ENCODE measurements at places on chromosomes 2 and 18.

- DNase-seq, result no peak
Measured at GRCh38 chr18:64929036-64929435, 780.1 kb upstream of the LINC00305 start.

DNA sequence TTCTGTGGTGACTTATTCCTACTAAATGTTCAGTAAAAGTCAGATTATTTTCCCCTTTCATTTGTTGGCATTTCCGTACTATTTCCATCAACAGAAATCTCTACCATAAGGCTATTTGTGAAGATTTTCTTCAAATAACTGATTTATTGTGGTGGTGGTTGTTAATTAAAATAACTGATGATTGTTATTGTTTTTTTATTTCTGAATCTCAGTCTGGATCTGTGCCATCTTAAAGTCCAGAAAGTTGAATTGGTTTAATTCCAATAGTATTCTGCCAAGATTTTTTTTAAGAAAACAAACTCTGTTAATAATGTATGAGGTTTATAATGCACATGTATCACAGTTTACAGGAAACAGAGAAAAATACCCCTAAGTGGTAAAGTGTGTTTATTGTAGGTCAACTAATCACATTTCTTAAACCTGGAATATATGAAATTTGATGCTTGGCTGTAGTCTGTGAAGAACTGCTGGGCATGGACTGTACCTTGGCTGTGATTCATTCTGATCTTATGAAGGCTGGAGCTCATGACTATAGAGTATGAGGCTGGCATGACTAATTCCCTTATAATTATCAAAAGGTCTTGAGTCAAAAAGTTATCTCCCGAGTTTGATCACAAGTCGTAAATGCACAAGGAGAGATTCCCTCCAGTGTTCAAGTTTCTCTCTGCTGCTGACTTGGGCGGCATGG is 134.2 kb upstream of the RND3 start:
- DNase-seq, result no peak

- DNase-seq, result no peak
Measured at GRCh38 chr2:46980786-46981573, 65.4 kb upstream of the MCFD2 start.

DNA sequence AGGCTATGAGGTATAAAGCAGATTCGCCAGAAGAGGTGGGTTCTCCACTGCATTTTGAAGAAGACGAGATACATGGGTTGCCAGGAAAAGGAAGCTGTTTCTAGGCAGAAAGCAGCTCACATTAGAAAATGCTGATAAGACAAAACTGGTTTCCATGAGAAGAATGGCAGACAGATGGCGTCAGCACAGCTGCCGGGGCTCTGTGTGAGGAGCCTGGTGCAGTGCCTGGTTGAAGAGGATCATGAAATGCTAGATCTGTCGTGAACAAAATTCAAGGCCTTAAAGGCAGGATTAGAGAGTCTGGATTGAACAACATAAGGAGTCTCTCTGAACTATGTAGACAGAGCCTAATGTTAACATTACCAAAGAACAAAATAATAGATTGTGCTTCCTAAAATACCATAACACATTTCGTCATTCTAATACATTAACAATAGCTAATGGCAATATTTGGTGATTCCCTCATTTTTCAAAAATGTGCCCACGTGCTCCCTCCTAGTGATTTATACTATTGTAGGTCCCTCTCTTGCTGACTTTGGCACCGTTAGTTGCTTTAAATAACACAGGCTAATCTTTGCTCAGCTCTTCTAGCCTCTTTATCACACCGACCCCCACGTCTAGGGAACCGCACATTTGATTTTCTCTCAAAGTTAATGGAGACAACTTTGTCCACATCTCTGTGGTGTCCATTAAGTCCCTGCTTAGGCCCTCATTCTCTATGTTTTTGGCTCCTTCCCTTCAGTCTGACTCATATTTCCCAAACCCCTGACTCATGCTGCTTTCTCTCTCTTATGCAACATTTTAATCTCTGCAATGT is 38.2 kb downstream of the EFEMP1 start:
- DNase-seq, result no peak

DNA sequence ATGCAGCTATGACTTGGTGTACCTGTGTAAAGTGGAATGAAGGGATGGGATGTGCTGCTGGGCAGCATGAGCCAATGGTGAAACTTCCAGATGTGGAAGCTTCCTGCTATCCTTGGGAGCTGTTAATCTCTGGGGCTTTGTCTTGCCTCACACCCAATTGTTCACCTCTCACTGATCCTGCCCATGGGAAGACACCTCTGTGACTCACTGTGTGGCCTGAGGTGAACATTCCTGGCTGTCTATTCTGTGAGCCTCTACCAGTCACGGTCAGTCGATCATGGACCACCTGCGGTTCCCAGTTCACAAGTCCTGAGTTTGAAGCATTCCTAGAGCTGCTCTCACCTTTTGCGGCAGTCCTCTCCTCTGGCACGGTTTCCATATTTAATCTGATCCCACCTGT is 12.1 kb downstream of the NEURL3 start:
- no peak for DNase-seq

GRCh38 chr2:153307223-153307622 is 171.3 kb downstream of the RPRM start:
- DNase-seq, result no peak

- no peak for DNase-seq
Measured at GRCh38 chr18:44715842-44716241, 35.2 kb downstream of the SETBP1 start.

DNA sequence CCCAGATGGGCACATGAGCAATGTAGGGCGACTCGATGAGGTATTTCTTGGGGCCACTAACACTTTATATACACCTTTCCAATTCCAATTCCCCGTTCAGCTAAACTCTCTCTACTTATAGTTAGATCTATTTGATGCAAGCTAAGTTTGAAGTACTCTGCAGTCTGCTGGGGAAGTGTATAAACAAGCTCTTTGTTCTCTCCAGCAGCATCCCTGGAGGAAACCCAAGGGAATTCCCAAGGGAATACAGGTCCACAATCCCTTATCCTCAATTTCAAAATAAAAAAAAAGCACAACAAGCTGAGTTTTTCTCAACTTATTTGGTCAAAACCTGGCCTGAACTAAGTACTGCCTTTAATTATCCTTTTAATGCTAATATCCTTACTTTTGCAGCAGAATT is 433.3 kb downstream of the NBAS start:
- no peak for DNase-seq

GRCh38 chr2:153163055-153163454 is 315.5 kb downstream of the RPRM start:
- no peak for DNase-seq

- DNase-seq, result no peak
Measured at GRCh38 chr2:122384768-122385333, 629.4 kb downstream of the TSN start.

- no peak for DNase-seq
Measured at GRCh38 chr2:9694661-9695234, 64.0 kb upstream of the YWHAQ start.

- DNase-seq, result no peak
Measured at GRCh38 chr2:201900362-201900761, 94.0 kb downstream of the CDK15 start.

DNA sequence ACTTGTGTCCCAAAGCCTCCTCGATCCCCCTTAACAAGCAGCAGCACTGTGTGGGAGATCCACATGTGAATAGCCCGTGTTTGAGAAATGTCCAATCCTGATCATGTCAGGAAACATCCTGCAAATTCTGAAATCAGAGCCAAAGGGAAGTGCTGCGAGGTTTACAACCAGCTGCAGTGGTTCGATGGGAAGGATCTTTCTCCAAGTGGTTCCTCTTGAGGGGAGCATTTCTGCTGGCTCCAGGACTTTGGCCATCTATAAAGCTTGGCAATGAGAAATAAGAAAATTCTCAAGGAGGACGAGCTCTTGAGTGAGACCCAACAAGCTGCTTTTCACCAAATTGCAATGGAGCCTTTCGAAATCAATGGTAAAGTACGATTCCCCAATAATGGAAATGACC is at the start of gene MARCO:
Gene MARCO (plus strand): TSS at position 164 of the 400 bp plus-strand sequence. CDS start 107 bp downstream, at position 271.
- no peak for DNase-seq

DNA sequence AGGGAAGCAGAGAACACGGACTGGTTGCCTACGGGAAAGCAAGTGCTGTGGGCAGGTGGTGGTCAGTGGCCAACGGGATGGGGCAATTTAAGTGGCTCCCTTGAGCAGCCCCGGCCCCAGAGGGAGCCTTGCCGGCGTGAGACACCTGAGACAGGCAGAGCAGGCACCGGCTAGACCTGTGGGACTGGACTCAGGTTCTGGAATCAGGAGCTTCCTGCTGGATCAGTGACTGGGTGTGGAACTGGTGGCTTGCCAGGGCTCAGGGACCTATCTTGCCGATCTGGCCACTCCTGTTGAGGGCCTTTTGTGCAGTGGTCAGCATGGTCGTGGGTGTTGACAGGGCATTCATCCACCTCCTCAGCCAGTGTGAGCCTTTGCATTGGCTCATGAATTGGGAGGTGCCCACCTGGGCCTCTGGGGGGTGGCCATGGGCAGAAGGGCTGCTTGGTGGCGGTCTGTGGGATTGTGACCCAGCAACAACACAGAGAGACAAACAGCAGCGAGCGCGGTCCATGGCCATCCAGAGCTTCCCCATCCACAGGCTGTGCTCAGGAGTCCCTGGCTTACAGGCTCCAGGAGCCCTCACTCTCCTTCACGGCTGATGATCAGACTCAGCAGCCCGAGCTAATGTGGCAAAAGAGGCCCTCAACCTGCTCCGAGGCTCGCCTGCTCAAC is 85.4 kb upstream of the ZNF516 start:
- DNase-seq, result no peak

- DNase-seq, result no peak
Measured at GRCh38 chr18:27699137-27699536, 477.8 kb downstream of the CDH2 start.

GRCh38 chr2:54387059-54387991 is 68.8 kb upstream of the SPTBN1 start:
- DNase-seq, result peak; percentile 75

GRCh38 chr2:120257522-120257921 is 4.9 kb downstream of the RALB start:
- DNase-seq, result no peak

DNA sequence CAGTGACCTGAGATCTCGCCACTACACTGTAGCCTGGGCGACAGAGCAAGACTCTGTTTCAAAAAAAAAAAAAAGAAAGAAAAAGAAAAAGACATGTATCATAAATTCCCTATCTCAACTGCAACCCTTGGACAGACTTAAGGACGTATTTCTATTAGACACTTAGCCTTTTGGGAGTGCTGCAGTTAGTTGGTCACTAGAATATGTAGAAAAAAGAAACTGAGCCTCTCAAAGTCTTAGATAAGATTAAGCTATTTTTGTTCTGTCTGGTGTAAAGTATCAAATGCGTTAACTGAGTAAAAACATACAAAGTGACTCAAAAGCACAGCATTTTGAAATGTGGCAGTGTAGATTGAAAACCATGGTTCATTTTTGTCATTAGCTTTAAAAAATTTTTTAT is 7.3 kb downstream of the NBEAL1 start:
- no peak for DNase-seq

GRCh38 chr18:74289137-74289536 is 2.6 kb downstream of the CYB5A start:
- no peak for DNase-seq

GRCh38 chr2:67994716-67995115 is 68.1 kb downstream of the C1D start:
- no peak for DNase-seq

- DNase-seq, result no peak
Measured at GRCh38 chr18:23721696-23722480, 32.6 kb downstream of the LAMA3 start.

GRCh38 chr2:60476206-60476954 is 77.1 kb downstream of the BCL11A start:
- no peak for DNase-seq

DNA sequence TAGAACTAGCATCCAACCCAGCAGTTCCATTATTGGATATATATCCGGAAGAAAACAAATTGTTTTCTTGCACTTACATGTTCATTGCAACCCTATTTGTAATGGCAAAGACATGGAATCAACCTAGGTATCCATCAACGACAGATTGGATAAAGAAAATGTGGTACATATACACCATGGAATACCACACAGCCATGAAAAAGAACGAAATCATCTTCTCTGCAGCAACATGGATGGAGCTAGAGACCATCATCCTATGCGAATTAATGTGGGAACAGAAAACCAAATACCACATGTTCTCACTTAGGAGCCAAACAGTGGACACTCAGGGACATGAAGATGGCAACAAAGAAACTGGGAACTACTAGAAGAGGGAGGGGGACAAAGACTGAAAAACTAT is 352.7 kb downstream of the CDH2 start:
- DNase-seq, result no peak

DNA sequence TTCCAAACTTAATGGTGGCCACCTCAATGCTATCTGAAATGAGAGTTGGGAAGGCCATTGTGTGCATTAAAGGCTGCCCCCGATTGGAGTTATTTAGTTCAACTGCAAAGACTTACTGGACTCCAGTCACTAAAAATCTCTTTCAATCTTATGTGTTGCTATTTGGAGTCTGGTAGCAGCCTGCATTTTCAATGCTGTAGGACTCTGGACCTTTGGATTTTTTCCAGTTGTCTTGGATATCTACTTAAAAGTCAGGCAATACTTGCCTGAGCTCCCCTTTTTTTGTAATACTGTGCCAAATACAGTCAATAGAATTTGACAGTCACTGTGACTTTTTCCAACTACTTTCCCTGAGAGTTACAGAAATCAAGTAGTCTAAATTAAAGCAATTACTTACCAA is 281.9 kb downstream of the TRIB2 start:
- no peak for DNase-seq

GRCh38 chr18:35183886-35184285 is 56.9 kb upstream of the ZNF397 start:
- no peak for DNase-seq

- no peak for DNase-seq
Measured at GRCh38 chr2:176072951-176073904, 10.5 kb downstream of the EVX2 start.

- DNase-seq, result no peak
Measured at GRCh38 chr2:129252781-129253460, 726.5 kb upstream of the RAB6C start.

- no peak for DNase-seq
Measured at GRCh38 chr18:77055429-77056300, 76.9 kb downstream of the MBP start.

DNA sequence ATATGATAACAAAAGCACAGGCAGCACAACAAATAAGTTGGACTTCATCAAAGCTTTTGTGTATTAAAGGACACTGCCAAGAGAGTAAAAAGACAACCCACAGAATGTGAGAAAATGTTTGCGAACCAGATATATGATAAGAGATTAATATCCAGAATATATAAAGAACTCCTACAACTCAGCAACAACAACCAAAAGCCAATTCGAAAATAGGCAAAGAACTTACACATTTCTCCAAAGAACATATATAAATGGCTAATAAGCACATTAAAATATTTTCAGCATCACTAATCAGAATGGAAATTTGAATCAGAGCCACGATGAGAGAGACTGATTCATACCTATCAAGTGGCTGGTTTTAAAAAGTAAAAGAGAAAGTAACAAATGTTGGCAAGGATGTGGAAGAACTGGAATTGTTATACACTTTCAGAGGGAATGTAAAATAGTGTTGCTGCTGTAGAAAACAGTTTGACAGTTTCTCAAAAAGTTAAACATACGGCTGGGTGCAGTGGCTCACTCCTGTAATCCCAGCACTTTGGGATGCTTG is 25.2 kb downstream of the EPB41L5 start:
- DNase-seq, result no peak

GRCh38 chr2:67865917-67866316 is 196.9 kb downstream of the C1D start:
- no peak for DNase-seq
